Uterus (tissue), 4 donors: ENCODE measurements at places on chromosomes 1 and 21. TPM values are rescaled to one million over a fixed set of nuclear protein-coding genes. Genes with fewer than 3 reads are reported as not detected.

TMPRSS15 gene
- not detected for total RNA-seq

ALX3 gene
- not detected for total RNA-seq

DNA sequence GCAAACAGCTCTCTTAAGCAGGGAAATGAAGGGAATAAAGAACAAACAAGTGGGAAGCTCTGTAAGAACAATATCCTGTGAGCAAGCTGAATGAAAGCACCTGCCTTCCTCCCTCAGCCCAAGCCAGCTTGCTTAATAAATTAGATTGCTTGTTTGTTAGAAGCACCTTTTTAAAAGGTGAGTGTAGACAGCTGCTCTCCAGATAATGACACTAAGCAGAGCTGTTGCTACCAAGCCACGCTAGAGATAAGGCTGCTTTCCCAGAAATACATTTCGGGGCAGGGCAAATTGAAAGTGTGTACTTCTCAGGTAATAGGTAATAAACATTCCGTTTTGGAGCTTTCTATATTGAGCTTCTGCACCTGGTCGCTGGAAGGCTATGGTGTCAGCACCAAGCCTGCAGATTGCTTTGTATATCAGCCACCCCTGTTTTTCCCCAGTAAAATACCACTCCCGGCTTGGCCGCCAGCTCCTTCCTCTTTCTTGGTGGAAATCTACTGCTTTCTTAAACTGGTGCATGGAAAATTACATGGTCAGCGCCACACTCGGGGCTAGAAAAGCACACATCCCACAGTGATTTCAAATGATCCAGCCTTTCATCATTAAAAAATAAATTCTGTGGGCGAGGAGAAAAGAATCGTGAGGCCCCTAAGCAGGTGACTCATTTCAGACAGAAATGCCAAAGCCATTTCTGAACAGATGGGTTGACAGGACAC, 151.3 kb downstream of the ETS2 start:
- peak; percentile 35 for DNase-seq

CKS1B gene
- 22.9 TPM for total RNA-seq

GRCh38 chr1:62436039-62436465, 797 bp upstream of the USP1 start:
- no peak for DNase-seq

HSF2BP gene
- 0.29 TPM for total RNA-seq
